ENCODE measurements at places on chromosomes 2 and 18.

- DNase-seq: peak; percentile 93
Observed at GRCh38 chr2:215711471-215712034, 275.7 kb upstream of the FN1 start.

- DNase-seq: no peak
Observed at GRCh38 chr2:20044778-20045177, 6.7 kb downstream of the LAPTM4A start.

DNA sequence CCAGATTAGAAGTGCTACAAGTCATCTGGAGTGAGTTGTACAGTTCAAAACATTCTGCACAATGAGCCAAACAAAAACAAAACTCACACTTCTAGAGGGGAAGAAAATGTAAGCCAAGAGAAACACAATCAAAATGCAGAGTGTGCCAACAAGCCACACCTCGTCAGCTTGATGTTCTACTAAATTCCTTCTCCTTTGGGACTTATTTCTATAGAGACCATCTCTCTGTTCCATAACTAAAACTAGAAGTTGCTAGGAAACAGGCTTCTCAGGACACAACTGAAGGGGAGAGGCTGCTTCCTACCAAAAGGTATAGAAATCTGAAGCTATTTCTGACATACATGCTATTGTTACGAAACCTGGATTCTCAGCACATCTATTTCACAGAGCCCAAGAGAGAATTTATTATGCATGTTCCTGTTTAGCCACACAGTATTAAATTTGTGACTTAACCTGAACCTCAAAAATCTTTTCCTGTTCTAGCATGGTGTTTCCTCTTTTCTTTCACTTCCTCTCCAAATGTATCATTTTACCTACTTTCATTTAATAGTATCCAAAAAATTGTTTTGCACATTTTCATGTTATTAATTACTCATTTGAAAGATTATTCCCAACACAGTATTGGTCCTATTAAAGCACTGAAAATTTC is 211.4 kb upstream of the CCDC150 start:
- DNase-seq: no peak

DNA sequence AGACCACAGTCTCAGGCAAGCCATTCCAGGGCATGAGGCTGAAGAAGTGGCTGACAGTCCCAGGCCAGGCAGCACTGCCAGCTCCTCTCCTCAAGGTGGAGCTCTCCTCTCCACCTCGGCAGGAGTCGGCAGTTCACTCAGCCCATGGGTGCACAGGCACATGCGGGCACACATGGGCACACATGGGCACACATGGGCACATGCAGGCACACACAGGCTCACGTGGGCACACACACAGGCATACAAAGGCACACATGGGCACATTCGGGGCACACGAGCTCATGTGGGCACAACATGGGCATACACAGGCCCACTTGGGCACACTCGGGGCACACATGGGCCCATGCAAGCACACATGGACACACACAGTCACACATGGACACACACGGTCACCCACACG is 65.3 kb upstream of the TAF1B start:
- peak; percentile 19 for DNase-seq

DNA sequence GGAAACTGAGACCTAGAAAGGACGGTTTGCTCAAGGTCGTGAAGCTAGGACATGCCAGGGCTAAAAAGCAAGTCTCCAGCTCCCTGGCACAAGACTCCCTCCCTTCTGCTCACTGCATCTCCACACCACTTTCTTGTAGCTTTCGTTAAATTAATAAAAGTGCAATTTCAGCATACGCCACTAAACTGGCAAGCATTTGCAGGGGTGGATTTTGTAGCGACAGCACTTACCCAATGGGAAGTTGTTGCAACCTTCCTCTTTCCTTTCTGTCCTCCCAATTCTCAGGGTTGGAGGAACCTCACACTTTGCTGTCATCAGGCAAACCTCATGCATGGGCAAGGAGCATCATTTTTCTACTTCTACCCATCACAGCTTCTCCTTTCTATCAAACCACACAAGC is 7.4 kb upstream of the RHOB start:
- no peak for DNase-seq

DNA sequence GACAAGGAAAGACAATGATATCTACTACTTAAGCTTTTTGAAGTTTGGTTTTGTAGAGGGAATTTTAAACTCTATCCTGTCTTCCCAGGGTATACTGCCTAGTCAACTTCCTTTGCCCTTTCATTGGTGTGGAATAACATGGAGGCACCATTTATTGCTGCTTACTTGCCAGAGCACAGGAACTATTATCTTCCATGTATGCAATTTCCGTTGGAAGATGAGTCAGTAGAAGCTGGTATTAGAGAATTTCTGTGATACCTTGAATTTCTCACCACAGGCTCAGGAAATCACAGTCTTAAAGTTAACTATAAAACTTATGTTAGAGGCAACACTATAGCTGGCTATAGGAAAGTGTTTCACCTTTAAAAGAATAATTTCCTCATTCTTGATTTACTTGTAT is 40.9 kb upstream of the RGPD4 start:
- peak; percentile 48 for DNase-seq

DNA sequence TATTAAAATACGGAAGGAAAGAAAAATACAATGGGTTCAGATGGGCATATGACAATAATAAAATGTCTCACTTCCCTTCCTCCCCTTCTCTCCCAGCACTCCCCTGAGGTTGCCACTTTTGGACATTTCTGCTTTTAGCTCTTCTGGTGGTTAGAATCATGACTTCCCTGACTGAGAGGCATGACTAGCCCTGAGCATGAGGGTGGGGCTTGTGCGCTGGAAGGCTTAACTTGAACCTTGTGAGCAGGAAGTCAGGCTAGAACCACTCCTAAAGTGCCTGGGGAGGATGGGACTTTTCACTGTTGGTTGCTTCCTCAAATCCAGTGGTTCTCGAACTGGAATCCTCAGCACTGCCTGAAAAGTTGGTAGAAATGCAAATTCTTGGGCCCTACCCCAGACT is 19.7 kb upstream of the ARHGAP25 start:
- no peak for DNase-seq
